ENCODE measurements at places on chromosomes 3 and 15. TPM values are rescaled to one million over a fixed set of nuclear protein-coding genes. Genes with fewer than 3 reads are reported as not detected.

DNA sequence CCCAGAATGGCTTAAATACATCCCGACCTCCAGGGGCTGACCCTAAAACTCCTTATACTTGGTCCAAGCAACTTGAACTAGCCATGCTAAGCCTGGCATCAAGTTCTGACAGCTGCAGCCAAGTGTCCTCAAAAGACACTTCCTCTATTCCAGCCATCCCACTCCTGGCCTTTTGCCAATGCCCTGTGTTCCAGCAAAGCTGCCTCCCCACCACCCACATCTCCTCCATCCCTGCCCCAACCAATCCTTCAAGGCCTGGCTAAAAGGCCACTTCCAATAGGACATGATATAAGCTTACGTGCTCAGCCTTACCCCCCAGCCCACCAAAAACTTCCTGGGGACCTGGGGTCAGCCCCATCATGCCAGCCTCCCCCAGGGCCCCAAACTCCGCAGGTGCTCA is 40.9 kb downstream of the SEMA3G start:
- no peak for DNase-seq

SSUH2 gene
- polyA plus RNA-seq, result 2.3 TPM

CKMT1B gene
- 120 TPM for polyA plus RNA-seq

DNA sequence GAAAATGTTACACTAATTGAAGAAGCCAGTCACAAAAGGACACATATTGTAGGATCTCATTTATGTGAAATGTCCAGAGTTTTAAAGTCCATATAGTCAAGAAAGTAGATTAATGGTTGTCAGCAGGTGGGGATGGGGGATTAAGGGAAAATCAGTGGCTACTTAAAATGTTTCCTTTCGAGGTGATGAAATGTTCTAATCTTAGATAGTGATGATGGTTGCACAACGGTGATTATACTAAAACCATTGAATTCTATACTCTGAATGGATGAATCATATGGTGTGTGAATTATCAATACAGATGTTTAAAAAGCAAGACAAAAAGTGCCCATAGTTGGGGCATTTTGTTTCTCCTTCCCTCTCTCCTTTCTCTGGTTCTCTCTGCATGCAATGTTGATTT is 164.6 kb downstream of the ATG7 start:
- DNase-seq, result no peak

NXPE3 gene
- polyA plus RNA-seq, result 21.9 TPM

GRCh38 chr3:195147649-195148080 is 123.3 kb downstream of the XXYLT1 start:
- no peak for DNase-seq

RETNLB gene
- polyA plus RNA-seq, result not detected

DNA sequence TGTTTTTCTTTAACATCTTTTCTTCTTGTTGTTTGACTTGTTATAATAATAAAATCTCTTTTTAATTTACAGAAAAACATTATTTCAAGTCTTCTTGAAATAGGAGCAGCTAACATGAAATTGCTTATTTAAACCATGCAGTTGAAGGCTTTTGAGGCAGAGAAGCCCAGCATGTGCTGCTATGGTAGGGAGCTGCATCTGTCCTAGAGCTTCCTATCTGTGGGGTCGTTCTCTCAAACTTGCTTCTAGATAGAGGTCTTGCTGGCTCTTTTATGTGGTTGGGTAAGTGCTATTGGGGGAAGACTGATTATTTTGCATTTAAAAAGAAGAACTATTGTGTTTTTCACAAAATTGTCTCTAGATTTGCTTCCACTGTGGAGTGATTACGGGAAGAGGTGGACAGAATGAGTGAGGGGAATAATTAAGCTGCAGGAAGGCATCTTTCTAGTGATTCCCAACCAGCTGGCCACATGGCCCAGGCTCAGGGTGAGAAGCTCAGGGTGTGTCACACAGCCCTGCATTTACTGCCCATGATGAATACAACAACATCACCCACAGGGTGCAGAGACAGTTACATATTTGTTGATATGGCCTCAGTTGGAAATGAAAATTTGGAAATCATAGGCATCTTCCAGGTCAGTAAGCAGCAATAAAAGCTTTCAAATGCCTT is 98.7 kb downstream of the CHST2 start:
- no peak for DNase-seq

DNA sequence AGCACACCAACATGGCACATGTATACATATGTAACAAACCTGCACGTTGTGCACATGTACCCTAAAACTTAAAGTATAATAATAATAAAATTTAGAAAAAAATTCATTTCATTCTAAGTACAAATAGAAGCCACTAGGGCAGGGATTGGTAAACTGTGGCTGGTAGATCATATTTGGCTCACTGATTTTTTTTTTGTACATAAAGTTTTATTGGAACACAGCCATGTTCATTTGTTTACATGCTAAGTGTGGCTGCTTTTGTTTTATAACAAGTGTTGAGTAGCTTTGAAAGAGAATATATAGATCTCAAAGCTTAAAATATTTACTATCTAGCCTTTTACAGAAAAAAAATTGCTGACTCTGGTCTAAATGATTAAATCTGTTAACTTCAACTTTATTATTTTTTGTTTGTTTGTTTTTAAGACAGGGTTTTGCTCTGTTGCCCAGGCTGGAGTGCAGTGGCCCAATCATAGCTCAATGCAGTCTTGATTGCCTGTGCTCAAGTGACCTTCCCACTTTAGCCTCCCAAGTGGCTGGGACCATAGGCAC is 32.8 kb downstream of the SLC30A4 start:
- DNase-seq, result no peak

SLC24A5 gene
- 1.9 TPM for polyA plus RNA-seq

TMEM212 gene
- polyA plus RNA-seq, result 0.41 TPM

- DNase-seq, result no peak
Observed at GRCh38 chr15:52558196-52558595, 10.6 kb downstream of the ARPP19 start.

GRCh38 chr15:98308117-98308516 is 340.2 kb upstream of the IGF1R start:
- DNase-seq, result no peak

GRCh38 chr3:86239946-86240345 is 751.0 kb downstream of the VGLL3 start:
- no peak for DNase-seq

- DNase-seq, result no peak
Observed at GRCh38 chr3:126515066-126515706, 2.4 kb downstream of the UROC1 start.

- peak; percentile 52 for DNase-seq
Observed at GRCh38 chr3:151085889-151086483, 522 bp downstream of the MED12L start.

DNA sequence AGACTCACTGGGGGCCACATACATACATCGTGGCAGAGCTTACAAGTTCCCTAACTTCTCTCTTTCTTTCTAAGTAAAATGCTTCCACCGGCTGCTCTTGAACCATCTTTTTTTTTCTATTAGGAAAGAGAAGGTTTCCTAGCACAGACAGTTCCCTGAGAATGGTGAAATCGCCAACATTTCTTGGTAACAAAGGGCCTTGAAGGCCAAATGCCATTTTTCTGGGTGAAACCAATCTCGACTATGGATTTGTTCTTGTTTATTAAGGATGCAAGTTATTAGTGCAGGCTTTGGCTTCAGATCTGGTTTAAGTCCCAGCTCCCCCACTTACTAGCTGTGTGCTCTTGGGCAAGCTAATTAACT is 3.0 kb downstream of the LMCD1 start:
- DNase-seq, result no peak

- DNase-seq, result no peak
Observed at GRCh38 chr3:144381607-144382006, 410.0 kb downstream of the DIPK2A start.

- no peak for DNase-seq
Observed at GRCh38 chr3:13206799-13207577, 133.8 kb upstream of the IQSEC1 start.

DNA sequence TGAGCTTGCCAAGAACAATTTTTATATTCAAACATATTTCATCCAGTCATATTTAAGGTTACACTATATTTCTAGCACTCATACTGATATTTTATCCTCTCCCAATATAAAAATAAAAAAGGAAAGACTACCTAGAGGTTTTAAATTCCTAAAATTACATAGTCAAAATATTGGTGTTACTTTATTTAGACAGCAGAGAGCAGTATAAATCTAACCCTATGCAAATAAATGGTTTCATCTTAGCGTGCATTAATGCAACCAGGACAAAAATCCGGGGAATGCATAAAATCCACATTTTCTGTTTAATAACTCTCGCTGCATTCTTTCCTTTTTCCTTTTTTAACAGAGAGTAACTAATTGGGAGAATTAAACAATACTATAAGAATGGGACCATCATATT is 1447.4 kb upstream of the ALCAM start:
- no peak for DNase-seq

CDHR4 gene
- polyA plus RNA-seq, result 0.59 TPM

CSK gene
- polyA plus RNA-seq, result 79.2 TPM

RCN2 gene
- 171 TPM for polyA plus RNA-seq

DNA sequence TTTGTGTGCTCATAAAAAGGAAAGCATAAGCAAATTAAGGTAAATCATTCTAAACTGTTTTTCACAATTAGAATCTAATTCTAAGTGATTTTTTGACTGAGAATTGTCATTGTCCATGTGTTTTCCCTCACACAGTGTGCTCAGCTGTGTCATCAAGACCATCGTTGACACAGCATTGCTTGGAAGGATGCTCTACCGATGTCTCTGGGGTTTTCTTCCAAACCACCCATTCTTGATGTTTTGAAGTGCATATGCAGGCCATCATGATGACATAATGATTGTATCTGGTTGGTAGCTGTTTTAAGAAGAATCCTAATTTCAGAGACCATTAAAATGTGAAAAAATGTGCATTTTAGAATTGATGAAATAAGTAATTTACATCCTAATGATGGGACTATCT is 347.9 kb downstream of the RBMS3 start:
- DNase-seq, result no peak

- DNase-seq, result no peak
Observed at GRCh38 chr3:86578071-86578470, 412.9 kb downstream of the VGLL3 start.

DNA sequence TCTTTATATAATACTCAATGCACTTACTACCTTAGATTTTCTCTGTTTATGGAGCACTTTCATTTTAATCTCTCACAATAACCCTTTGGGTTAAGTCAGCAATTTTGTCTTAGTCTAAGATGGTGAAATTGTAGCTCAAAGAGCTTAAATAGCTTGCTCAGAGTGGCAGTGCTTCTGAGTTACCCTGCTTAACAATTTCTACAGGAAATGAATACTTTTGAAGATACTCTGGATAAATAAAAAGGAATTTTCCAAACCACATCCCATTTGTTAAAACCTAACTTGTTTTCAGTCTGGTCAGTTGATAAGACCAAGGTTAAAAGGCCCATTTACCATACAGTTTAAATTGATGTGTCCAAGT is 37.2 kb downstream of the HMG20A start:
- no peak for DNase-seq

TEX55 gene
- polyA plus RNA-seq, result not detected

- no peak for DNase-seq
Observed at GRCh38 chr3:158233791-158234190, 123.9 kb downstream of the RSRC1 start.

DNA sequence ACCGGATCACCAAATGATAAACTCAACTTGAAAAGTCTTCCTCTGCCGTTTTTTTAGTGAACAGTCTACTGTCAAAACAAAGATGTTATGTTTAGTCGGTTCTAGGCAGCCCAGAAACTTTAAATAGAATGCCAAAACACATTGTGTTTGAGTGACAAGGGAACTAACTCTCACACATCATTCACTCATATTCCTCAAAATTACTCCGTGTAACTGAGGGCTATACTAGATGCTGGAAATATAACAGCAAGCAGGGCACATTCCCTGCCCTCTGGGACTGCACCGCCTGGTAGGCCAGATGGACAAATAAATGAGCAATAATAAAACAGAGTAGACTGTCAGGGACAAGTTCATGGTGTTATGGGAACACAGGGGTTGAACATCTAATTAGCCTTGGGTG is 251.4 kb downstream of the MAGI1 start:
- DNase-seq, result no peak

PLS1 gene
- polyA plus RNA-seq, result 3.4 TPM

GOLGA6L4 gene
- 15.8 TPM for polyA plus RNA-seq

DNA sequence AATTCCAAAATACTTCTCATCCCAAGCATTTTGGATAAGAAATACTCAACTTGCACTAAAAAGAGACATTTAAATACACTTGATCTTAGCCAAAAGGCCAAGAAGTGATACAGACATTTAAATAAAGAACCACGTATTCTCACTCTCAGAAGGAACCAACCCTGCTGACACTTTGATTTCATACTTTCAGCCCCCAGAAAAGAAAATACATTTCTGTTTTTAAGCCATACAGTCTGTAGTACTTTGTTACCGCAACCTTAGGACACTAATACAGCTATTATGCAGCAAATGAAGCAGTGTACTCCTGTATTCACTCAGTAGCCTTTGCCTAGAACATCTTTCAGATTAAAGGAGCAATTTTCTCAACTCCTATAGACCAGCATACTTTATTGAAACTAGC is 86.7 kb downstream of the TBC1D5 start:
- no peak for DNase-seq

- peak; percentile 28 for DNase-seq
Observed at GRCh38 chr3:53531749-53532148, 37.3 kb downstream of the CACNA1D start.

DNA sequence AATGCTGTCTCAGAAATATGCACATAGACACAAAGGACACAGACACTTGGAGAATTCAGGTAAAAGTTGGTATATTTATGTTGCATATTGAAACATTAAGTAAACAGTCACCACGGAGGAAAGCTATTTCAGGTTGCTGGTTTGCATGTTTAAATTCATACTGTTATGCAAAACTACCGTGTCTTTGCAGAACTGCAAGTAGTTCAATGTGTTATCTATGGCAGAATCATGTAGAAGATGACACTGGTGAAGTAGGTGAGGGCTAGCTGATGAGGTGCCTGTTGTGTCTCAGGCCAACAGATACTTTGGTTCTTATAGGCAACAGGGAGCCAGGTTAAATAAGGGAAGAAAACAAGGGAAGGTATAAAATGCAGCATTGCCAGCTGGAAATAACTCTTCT is 511.3 kb downstream of the DIPK2A start:
- DNase-seq, result no peak

GRCh38 chr3:62566022-62566557 is 192.7 kb upstream of the FEZF2 start:
- no peak for DNase-seq

DNA sequence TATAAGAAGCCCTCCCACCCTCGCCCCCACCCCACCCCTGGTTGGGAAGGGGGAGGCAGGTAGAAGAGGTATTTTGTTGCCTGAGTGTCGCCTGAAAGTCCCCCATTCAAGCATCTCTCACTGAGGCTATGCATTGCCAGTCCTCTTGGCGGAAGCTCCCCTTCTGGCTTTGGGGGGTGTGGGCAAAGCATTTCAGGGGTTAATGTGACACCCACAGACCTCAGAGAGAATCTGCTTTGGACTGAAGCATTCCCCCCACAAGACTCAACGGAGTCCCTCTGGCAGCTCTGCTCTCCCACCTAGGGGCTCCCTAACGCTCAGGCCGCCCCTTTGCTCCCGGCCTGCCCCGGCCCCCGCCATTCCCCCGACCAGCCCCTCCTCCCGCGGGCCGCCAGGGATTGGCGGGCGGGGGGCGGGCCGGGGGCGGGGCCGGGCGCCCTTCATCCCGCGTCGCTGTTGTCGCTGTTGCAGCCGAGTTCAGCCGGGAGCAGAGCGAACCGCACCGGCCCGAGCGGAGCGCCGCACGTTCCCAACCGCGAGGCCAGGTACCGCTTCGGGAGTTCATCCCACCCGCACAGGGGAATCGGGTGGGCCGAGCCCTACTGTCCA is at the start of gene SLC38A3:
SLC38A3 (plus strand) TSS at position 468 of the 609 bp plus-strand sequence. CDS start 8,929 bp downstream, outside the sequence.
- no peak for DNase-seq
